GM10248 (cell line): ENCODE measurements at places on chromosomes 12 and 14.

DNA sequence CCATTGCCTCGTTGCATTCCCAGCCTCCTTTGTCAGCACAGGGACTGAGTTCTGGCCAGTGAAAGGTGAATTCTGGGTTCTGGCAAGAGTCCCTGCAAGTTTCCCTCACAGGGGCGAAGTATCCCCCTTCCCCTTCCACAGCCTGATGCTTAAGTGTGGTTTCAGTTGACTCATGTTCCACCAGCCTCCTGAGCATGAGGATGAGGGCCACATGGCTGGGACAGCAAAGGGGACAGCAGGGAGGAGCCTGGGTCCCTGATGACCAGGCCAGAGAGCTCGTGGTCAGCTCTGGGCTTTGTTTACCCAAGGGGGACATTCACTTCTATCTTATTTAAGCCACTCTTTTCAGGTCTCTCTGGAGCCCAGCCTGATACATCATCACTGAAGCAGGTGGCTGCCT, 36.5 kb downstream of the CACNA2D4 start:
- no peak for DNase-seq

DNA sequence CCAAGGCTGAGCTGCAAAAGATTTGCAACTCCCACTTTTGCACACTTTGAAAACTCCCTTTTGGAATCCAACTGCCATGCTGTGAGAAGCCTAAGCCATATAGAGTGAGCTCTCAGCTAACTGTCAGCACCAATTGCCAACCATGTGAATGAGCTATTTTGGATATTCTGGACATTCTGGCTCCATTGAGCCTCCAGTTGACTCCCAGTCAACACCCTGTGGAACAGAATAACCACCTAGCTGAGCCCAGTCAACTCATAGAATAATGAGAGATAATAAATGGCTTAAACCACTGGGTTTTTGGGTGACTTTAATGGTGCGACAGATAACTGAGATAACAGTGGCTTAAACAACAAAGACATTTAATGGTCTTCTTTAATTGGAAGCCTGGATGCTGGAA, 210.1 kb downstream of the SUDS3 start:
- no peak for DNase-seq

- no peak for DNase-seq
These were observed 163.5 kb upstream of the ALG10B start for GRCh38 chr12:38152816-38153736.

DNA sequence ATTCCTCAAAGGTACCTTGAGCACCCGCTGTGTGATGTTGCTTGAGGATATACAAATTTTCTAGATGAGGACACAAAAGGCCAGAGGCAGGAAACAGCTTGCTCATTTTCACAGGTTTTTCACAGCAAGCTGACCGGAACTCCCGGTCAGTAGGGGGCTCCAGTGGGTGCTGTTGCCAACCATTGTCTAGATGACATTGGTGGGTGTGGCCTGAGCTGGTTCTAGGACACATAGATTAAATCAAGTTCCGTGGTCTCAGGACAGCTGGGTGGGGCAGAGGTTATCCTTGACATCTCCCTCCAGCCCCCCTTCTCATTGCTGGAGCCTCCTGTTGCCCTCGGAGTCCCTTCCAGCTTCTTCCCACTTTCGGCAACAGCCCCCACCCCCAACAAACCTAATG, 153.6 kb upstream of the FKBP4 start:
- DNase-seq, result no peak

- no peak for DNase-seq
These were observed 27.3 kb upstream of the PZP start for GRCh38 chr12:9235519-9235918.

DNA sequence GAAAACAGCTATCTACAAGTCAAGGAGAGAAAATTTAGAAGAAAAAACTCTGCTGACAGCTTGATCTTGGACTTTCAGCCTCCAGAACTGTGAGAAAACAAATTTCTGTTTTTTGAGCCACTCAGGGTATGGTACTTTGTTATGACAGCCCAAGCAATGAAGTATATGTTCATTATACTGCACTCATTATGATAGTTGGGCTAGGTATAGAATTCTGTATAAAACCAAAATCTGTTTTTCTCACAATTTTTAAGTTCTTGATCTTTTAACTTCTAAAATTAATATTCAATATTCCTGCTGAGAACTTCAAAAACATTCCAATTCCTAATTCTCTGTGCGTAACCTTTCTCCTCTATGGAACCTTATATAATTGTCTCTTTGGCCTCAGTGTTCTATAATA, 200.8 kb downstream of the SLC5A8 start:
- no peak for DNase-seq
